ENCODE measurements at places on chromosomes 5 and 9. TPM values are rescaled to one million over a fixed set of nuclear protein-coding genes. Genes with fewer than 3 reads are reported as not detected.
A peak's percentile ranks its signal among the peaks of the same experiment; 100 is the strongest.

DNA sequence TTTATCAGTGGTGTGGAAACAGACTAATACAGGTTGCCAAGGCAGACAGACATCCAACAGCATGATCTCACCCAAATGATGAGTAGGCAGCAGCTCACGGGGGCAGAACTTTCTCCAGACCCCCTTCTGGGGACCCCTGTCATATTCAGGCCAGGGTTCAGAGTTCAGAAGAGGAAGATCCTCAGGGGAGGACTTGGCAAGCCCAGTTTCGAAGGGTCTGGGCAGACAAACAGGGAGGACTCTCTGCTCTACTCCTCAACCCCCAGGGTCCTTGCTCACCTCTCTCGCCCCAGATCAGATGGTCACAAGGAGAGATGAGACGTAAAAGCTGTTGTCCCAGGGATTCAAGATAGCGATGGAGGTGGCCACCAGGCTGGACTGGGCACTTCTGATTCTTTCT lies 215.1 kb upstream of the MVB12B start:
- no peak for DNase-seq

DNA sequence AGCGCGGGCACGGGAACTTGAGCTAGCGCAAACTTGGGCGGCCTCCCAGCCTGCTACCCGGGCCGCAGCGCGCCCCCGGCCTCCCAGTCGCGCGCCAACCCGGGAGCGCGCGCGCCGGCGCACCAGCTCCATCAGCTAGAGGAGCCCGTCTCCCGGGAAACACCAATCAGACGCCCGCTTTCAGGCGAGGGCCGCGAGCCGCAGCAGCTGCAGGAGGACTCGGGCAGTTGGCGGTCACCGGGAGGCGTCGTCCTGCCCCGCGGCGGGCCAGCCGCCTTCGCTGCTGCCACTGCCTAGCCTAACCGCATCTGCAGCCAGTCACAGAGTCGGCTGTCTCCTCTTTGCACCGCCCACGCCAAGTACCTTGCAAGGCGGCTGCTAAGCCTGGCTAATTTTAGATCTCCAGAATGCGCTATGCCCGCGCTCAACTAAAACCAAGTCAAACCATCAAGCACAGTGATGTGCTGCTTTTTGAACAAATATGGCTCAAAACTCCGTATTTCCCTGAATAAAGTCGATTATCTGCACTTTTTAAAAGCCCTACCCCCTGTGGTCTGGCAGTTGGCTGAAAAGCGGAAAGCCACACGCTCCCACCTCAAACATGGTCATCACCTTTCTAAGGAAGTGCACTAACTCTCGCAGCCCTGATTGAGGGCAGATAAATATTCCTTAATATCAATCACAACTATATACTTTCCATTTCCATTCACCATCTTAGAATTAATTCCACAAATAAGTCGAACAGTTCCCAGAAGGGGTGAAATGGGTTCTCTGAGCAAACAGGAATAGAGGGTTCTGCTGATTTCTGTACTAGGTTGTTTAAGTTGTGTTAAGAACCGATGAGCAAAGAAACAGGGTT lies 221.8 kb downstream of the MEF2C start:
- peak; percentile 97 for DNase-seq

UGT3A2 gene
- 0.12 TPM for total RNA-seq

PRKAA1 gene
- 75.6 TPM for total RNA-seq

- no peak for DNase-seq
Observed at GRCh38 chr9:14760060-14760459, 37.5 kb upstream of the CER1 start.

SLCO4C1 gene
- not detected for total RNA-seq

PCDHB9 gene
- 11.9 TPM for total RNA-seq

- peak; percentile 69 for DNase-seq
Observed at GRCh38 chr9:89154651-89155336, 23.8 kb downstream of the SHC3 start.

DNA sequence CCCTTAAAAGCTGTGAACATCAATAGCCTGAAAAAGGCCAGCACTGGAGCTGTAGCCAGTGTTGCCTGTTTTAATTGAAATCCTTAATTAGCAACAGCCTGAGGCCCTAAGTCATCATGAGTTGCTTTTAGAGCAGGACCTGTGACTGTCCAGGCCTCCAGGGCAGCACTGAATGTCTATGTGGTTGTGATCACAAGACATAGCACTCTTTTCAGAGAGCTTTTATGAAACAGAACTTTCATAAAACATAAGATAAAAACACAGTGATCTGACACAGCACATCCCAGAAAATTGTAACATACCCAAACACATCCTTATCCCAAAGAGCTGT lies 85.5 kb upstream of the MYO10 start:
- DNase-seq = no peak

PHYHD1 gene
- not detected for total RNA-seq

DNA sequence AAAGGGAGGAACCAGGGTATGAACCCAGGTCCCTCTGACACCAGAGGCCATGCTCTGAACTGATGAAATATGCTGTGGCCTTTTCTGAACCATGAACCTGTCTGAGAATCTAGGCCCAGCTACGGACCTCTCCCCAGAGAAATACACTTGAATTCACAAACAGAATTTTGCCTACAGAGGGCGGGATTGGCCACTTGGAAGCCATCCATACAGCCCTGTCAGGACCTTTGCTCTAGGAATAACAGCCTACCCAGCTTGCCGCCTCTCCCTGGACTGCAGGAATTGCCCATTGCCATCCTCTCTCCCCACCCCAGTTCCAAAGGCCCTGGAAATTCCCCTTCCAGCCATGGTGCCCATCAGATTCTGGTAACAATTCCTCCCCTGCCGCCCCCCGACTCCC lies 26.6 kb downstream of the MORN5 start:
- no peak for DNase-seq

GRCh38 chr9:70924895-70925547 lies 196.4 kb downstream of the TRPM3 start:
- DNase-seq = peak; percentile 71

GRCh38 chr5:96876292-96876850 lies at the start of gene ERAP2:
Gene ERAP2 (plus strand): TSS chr5:96876500. CDS start chr5:96879686, 3,186 bp downstream.
- DNase-seq = peak; percentile 68

TRIM36 gene
- 20.0 TPM for total RNA-seq

GRCh38 chr5:160352308-160352707 lies 18.1 kb downstream of the C1QTNF2 start:
- no peak for DNase-seq

DNA sequence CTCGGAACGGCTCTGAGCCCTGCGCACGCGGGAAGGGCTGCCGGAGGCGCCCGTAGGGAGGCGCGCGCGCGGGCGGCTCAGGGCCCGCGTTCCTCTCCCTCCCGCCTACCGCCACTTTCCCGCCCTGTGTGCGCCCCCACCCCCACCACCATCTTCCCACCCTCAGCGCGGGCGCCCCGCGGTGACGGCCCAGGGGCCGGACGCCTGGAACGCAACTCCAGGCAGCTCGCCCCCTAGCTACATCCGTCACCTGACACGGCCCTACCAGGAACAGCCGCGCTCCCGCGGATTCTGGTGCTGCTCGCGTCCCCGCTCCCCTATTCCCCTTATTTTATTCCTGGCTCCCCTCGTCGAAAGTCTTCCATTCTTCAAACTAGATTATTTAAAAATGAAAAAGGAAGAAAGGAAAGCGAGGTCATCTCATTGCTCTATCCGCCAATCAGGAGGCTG lies at the start of gene CDKN2B-AS1:
Gene CDKN2B-AS1, plus strand, starts transcription at position 236 of the 450 bp plus-strand sequence.
- no peak for DNase-seq

- no peak for DNase-seq
Observed at GRCh38 chr9:25939126-25939525, 260.9 kb upstream of the TUSC1 start.

COL15A1 gene
- 1.6 TPM for total RNA-seq

DNA sequence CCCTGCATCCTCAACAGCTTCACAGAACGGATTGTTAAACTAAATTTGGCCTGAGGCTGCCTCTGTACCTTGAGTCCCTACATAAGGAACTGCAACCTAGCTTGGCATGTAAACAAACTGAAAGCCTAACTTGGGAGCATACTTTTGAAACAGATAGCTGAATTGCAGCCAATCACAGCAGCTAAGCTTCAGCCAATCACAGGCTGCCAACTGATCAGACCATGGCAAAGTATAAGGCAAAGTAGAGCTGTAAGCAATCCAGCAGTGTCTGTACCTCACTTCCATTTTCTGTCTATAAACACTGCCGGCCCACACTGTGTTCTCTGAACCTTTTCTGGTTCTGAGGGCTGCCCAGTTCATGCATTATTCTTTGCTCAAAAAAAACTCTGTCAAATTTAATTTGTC lies 8.9 kb upstream of the ZNF483 start:
- peak; percentile 46 for DNase-seq

- no peak for DNase-seq
Observed at GRCh38 chr9:9631284-9631683, 981.5 kb downstream of the PTPRD start.

NSG2 gene
- not detected for total RNA-seq

DNA sequence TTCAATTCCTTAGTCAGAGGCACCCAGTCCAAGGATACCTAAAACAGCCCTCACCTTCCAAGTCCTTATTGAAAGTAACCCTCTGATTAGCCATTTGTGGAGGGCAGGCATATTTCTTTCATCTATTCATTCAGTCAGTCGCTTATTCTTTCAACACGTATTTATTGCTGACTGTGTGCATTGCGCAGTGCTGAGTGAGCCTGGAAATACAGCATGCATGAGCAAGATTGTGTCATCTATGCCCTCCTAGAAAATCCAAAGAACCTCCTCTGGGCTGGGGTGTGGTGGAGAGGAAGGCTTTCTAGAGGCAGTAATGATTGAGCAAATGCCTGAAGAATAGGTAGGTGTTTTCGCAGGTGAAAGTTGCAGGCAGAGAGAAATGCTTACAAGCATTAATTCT lies 8.5 kb upstream of the FEM1C start:
- no peak for DNase-seq

PCBD2 gene
- total RNA-seq = 7.6 TPM

Measured in H4 (cell line).